Ammon's horn (tissue), 1 donor: ENCODE measurements at places on chromosomes 2 and 18.

GRCh38 chr2:128410035-128410757, 91.5 kb upstream of the HS6ST1 start:
- no peak for DNase-seq

DNA sequence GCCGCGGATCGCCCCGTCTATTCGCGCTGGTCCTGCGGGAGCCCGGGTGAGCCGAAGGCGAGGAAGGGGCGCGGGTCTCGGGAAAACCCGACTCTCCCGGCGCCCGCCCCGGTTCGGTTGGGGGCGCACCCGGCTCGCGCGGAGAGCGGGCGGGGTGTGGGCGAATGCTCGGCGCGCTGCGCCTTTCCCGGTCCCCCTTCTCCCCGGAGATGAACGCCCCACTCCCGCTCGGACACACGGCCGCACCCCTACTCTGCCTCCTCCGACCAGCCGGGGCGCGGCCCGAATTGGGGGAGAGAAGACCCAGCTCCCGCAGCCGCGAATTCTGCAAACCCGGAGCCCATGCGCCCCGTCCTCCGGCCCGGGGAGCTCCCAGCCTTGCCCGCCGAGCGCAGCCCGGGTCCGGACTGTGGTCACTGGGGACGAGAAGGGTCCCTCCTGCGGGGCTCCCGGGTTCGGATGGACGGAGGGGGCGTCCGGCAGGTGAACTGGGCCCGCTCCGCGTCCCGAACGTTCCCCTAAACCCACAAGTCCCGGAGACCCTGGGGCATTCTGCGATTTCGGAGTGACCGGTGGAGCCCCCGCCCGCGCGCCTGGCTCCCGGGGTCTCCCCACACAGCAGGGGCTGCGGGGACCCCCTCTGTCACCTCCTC, 734 bp downstream of the KCNG2 start:
- no peak for DNase-seq

GRCh38 chr2:105257981-105258380, 16.4 kb downstream of the GPR45 start:
- no peak for DNase-seq

GRCh38 chr2:8248623-8248957, 433.3 kb upstream of the ID2 start:
- no peak for DNase-seq

GRCh38 chr2:156305121-156305520, 27.4 kb downstream of the NR4A2 start:
- DNase-seq: no peak

DNA sequence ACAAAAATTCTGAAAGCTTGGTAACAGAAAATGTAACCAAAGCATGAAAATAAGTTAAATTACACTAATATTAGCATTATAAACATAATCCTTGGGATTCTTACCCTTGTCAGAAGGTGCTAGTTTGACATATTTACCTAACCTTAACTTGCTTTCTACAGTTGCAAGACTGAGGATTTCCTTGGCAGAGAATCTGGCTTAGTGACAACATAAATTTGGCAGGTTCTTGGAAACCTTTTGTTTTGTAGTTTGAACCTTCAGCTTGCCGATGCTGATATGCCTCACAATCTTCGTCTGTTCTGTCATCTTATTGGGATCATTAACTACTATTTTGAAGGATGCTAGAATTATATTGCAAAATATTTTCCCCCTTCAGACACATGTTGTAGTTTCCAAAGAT, 3.4 kb downstream of the XIRP2 start:
- DNase-seq: no peak
